Activated CD8-positive, alpha-beta memory T cell treated with anti-CD3 and anti-CD28 coated beads, Interleukin-2, amount 10 ng/mL, durations not matched to agents 7 days and 5 days (primary cell): ENCODE measurements at places on chromosomes 1 and 21. TPM values are rescaled to one million over a fixed set of nuclear protein-coding genes. Genes with fewer than 3 reads are reported as not detected.
A peak's percentile ranks its signal among the peaks of the same experiment; 100 is the strongest.

Gene CHIA
- not detected for total RNA-seq

DNA sequence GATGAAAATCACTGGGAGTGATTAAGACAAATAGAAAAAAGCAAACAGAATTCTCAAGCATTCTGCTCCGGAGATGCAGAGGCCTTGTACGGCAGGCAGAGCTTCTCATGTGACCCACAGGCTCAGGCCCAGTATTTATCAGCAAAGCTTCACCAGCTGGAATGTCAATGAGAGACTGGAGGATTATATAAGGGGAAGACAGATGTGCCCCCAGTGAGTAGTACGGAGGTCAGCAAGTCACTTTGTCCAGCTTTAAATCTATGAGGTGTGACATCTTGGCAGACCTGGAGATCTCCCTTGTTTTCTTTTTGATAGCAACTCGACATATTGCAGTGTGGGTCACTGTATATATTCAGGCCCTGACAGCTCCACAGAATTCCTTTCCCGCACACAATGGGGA lies 106.8 kb downstream of the HHIPL2 start:
- H3K4me3 ChIP-seq = no peak overlapping the region
- DNase-seq = no peak
- no peaks in the 10 kb centered on the region for H3K4me1 ChIP-seq
- H3K27me3 ChIP-seq = no peaks in the 10 kb centered on the region

GRCh38 chr1:1137256-1138045 lies 21.6 kb upstream of the C1orf159 start:
- H3K27me3 ChIP-seq = no peaks in the 10 kb centered on the region
- H3K4me3 ChIP-seq = peak overlapping the region; percentile 59
- DNase-seq = peak; percentile 82
- H3K27ac ChIP-seq = peak overlapping the region; percentile 82

DNA sequence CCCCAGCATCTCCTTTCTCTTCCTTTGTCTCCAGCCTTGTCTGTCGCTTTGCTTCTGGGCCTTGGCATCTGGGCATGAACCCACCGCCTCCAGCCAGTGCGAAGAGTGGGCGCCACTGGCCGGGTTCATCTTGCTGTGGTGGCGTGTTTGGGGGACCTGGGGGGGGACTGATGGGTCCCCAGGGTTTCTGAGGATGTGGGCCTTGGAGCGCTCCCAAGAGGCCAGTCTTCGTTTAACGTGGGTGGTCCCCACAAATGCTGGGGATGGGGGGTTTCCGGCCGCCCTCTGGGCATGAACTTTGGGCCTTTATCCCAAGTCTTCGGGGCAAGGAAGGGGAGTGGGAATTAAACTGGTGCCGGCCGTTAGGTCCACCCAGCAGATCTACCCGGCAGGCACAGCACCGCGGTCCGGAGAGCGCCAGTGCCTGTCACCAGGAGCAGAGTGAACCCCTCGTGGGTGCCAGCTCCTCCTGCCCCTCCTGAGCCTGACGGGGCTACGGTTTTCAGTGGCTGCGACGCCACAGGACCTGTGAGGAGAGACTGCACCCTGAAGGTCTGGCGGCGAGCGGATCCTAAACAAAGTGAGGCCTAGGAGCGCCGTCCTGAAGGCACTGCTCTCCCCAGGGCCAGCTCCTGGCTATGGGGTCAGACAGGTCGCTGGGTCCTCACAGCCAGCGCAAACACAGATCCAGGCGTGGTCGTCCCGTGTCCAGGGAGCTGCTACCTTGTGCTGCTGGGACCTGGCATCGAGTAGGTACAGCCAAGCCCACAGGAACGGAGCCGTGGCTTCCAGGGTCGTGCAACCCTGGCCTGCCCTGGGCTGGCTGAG lies 12.1 kb upstream of the C1orf174 start:
- no peaks in the 10 kb centered on the region for H3K27me3 ChIP-seq
- H3K36me3 ChIP-seq = no peaks in the 10 kb centered on the region
- no peak overlapping the region for H3K4me3 ChIP-seq
- no peaks in the 10 kb centered on the region for H3K4me1 ChIP-seq
- no peak overlapping the region for H3K27ac ChIP-seq

DNA sequence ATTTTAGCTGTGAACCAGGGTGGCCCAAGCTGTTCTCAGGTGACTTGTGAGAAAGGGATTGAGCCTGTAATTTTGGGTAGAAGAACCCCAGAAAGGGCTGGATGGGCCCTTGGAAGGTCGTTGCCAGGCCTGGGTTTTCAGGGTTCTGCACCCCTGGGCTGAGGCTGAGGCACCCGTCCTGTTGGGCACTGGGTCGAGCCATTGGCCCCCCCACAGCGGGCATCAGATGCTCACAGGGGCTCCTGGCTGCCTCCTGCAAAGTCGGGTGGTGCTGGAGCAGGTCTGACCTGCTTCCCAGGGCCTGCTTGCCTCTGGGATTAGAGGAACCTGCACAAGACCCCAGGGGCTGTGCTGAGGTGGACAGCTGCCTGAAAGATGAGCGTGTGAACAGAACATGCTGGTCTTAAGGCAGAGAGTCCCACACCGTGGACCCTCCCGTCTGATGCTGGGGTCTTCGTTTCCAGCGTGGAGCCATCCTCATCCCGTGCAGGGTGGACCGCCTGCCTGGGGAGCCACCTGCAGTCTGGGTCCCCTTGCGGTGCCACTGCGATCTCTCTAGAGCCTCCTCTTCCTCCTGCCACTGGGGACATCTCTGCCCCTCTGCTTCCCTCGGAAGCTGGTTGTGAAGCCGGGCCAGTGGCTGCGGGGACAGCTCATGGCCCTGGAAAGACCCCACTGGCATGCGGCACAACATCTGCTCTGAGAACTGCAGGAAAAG lies 1.7 kb upstream of the TRPM2 start:
- H3K4me3 ChIP-seq = no peak overlapping the region
- H3K4me1 ChIP-seq = peaks cover 49% of the 10 kb centered on the region
- H3K27ac ChIP-seq = no peak overlapping the region
- no peak for DNase-seq
- H3K27me3 ChIP-seq = peaks cover 28% of the 10 kb centered on the region
- peaks cover 19% of the 10 kb centered on the region for H3K36me3 ChIP-seq

GRCh38 chr1:59261537-59261936 lies 35.4 kb upstream of the FGGY start:
- H3K36me3 ChIP-seq = no peaks in the 10 kb centered on the region
- H3K27me3 ChIP-seq = no peaks in the 10 kb centered on the region
- no peak overlapping the region for H3K4me3 ChIP-seq
- H3K4me1 ChIP-seq = no peaks in the 10 kb centered on the region
